ENCODE measurements at places on chromosomes 4 and X.

DNA sequence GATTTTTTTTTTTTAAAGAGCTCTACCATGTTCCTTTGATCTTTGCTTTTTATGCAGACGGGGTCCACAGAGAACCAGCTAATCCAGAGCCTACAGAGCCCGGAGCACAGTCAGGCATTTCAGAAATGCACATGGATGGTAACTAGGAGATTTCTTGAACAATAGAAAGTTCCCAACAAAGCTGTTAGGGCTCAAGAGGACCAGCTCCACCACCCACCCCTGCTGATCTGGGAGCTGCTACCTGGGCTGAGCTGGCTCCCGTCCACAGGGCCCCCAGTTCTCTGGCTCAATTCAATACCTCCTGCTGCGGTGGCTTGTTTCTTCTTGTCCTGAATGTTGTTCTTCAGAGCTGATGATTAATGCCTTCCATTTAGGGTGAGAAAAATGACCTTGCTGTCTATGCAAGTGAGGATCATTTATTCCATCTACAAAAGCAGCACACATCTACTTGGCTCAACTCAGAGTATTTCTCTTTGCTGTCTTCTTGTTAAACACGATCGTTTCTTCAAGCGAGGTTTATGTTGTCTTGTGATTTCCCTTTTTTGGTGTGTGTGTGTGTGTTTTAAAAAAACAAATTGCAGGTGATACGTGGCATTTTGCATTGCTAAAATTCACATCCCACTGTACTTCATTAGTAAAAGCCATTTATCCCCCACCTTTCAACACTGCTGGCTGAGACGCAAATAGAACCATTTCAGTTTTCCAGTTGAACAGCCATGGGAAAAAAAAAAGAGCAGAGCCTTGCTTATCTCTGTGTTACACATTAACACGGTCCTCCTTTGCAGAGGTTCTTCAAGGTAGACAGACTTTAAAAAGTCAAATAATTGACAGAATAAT lies 31.3 kb downstream of the IGFBP7 start:
- DNase-seq: no peak

GRCh38 chr4:75004755-75005668 lies 72.1 kb downstream of the PARM1 start:
- DNase-seq: no peak

GRCh38 chrX:141652286-141652685 lies 46.3 kb downstream of the SPANXD start:
- no peak for DNase-seq

DNA sequence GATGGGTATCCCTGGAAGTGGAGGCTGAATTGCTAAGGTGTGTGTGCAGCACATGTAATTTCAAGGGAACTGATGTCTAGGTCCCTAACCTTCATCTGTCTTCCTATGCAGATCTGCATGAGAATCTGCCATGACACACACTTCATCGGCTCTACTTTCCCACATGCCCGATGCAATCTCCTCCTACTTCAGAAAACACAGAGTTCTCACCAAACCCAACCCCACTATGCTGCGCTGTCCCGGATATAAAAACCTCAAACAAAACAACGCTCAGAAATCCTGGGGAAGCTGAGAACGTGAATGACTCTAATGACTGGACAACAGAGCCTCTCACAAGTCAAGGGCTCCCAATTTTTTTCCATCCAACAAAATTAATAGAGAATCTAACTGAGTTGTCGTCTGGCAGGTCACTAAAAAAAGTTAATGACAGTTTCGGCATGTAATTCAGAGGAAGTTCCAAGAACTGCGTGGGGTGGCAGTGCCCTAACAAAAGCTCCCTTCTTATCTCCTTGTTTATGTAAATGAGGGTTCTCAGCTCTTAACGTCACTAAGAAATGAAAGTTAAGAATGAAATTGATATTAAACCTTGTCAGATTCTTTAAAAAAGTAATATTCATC lies 39.0 kb downstream of the STX18 start:
- DNase-seq: no peak

- DNase-seq: no peak
Observed at GRCh38 chr4:153486281-153487151, 20.4 kb downstream of the TMEM131L start.

GRCh38 chr4:23171976-23172375 lies 479.2 kb downstream of the GBA3 start:
- no peak for DNase-seq

DNA sequence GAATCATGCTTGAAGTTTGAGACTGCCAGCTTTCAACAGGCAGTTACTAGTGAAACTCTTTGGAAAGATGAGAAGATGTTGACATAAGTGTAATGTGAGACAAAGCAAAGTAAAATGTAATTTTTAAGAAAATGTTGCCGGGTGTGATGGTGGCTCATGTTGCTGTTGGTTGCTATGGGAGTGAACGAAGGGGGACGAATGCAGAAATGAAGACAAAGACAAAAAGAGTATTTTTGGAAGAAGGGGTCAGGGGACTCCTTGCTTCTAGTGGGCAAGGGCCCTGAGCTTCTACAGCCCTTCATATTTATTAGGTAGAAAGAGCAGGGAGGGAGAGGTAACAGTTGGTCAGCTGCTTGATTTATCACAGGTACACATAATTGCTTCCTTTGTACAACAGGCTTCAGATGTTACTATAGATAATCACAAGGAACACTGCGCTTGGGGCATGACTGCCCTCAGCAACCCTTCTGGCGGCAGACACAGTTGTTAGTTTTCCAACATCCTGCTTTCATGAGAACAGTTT lies 11.9 kb upstream of the UGDH start:
- no peak for DNase-seq

GRCh38 chr4:181909368-181909767 lies 333.8 kb upstream of the TENM3 start:
- no peak for DNase-seq

DNA sequence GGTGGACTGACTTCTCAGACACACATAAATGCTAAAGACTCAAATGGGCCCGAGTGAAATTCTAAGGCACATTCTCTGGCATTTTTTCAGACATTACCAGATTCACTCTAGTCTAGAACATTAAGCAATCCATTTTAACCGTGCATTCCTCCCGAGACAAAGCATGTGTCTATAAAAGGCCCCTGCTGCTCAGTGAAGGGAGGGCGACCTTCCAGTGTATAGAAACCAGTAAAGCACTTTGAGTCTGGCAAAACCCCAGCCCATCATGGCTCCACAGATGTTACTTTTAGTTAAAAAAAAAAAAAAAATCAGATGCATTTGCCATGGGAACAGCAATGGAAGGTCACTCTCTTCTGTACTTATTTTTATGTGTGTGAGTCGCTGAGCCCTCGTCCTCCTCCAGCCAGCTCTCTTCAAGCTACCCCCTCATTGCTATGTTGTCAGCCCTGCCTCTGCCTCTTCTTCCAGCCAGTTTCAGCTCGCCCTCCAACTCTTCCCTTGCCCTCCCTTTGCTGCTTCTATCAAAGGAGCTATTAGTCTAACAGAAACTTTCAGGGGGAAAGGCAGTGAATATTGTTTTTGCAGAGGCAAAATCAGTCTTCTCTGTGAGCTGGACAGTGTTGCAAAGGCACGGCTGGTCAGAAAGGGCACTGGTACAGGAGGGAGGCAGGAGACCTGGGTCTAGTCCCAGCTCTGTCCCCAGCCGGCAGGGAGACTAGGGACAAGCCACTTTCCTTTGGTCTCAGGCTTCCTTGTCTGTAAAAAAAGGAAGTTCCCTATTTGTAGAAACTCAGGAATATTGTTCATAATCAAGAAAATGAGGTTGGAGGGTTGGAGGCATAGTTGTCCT lies 644.2 kb downstream of the ZNF674 start:
- DNase-seq: no peak

DNA sequence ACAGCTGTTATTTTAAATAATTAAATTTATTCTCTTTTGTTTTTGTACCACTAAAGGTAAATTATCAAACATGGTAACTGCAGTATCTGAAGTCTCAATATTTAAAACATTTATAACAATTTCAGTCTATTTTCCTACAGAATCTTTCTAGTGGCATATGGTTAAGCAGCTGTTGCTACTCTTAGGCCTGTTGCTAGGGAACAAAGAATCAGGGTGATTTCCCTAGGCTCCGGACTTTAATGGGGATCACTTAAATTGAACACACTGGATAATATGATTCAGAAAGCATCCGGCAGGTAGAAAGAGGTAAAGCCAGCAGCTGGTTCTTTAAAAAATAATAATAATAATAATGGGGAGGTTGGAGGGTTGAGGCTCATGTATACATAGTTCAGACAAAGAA lies 17.6 kb downstream of the FBXO8 start:
- DNase-seq: no peak

DNA sequence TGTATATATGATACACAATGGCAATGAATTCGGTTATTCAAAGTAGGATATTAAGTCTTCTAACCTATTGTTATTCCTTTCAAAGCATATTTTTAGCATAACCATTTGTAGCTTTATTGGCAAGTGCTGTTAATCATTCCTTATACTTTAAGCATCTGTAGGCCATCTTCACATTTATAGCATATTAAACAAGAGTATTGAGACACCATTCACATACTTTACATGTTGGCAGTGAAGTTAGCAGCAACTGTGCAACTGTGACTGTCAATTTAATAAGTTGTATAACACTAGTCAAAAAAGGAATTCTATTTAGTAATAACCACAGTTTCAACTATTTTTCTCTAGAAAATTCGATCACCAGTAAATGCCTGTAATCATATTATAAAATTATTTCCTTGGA lies 107.3 kb upstream of the MYOZ2 start:
- DNase-seq: no peak

DNA sequence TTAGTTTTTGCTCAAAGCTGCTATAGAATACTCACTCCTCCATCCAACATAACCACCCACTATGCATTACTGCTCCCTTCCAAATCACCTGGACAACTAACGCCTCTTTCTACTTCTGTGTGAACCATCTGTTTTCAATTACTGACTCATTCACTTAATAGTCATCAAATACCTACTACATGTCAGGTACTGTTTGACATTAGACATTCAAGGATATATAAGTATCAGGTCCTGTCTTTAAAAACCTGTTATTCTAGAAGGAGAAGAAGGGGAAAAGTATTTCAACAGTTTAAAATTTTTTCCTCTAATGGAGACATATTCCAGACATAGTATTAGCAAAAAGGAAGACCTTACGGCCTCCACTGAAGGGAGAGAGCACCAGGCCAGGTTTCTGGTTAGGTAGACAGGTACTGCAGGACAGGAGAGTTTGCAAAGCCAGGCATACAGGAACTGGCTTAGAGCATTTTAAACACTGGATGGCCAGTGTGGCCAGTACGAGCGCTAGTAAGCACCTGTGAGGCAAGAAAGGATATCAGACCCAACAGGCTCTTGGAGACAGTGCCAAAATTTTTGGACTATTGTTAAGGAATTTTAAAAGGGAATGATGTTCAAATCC lies 39.0 kb downstream of the SH3RF1 start:
- DNase-seq: no peak

DNA sequence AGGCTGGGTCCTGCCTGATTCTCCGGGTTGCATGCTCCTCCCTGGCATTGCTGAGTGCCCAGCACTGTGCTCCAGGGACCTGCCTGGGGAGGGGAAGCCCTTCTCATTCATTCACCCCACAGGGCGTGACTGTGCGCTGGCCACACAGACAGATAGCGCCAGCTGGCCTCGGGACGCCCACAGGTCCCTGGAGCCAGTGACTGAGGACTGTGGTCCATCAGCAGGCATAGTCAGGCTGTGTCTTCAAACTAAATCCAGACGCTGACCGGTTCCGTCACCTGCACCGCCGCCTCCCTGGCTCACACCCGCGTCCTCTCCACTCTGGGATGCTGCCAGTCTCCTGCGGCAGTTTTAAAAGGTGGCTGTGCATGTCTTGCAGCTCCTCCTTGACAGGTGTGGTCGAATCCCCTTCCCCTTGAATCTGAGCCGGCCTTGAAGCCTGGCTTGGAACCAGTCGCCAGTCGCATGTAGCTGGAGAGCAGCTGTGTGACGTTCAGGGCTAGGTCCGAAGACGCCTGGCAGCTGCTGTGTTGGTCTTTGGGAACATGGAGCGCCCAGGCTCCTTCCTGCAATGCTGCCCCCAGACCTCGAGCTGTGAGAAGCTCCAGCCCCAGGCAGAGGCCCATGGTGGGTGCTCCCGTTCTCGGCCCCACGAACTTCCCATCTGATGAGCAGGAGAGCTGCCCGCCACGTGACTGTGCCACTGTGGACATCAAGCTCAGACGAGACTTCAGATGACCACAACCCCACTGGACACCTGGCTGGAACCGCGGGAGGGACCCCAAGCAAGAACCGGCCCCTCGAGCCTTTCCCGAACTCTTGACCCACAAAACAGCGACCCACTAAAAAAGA lies 94.1 kb downstream of the ADRA2C start:
- DNase-seq: no peak

GRCh38 chrX:68534691-68535090 lies 35.8 kb downstream of the YIPF6 start:
- DNase-seq: no peak

- no peak for DNase-seq
Observed at GRCh38 chr4:57061395-57061794, 48.8 kb downstream of the IGFBP7 start.

DNA sequence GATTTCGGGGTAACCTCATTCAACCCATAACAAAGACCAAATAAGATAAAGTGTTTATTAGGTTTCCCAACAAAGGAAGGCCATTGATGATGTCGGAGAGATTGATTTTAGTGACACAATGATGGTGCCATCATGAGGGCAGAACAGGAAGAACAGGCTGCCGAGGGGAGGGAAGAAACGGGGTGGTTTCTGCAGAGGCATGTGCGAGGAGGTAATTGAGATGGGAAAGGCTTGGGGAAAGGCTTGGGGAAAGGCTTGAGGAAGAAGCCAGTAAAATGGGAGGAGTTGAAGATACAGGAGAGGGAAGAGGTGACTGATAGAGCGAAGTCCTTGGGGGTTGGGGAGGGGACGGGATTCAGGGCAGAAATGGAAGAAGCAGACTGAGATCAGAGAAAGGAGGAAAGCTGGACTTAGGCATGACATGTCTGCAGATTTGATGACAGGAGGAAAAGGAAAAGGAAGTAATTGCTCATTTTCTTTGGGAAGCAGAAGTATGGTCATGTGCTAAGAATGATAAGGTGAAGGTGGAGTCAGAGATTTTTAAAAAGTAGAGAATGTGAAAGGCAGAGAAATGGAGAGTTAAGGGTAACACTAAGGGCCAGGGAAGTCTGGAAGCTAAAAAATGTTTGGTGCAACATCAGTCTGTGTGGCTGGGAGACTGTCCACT lies 6.0 kb downstream of the HPSE start:
- DNase-seq: no peak

DNA sequence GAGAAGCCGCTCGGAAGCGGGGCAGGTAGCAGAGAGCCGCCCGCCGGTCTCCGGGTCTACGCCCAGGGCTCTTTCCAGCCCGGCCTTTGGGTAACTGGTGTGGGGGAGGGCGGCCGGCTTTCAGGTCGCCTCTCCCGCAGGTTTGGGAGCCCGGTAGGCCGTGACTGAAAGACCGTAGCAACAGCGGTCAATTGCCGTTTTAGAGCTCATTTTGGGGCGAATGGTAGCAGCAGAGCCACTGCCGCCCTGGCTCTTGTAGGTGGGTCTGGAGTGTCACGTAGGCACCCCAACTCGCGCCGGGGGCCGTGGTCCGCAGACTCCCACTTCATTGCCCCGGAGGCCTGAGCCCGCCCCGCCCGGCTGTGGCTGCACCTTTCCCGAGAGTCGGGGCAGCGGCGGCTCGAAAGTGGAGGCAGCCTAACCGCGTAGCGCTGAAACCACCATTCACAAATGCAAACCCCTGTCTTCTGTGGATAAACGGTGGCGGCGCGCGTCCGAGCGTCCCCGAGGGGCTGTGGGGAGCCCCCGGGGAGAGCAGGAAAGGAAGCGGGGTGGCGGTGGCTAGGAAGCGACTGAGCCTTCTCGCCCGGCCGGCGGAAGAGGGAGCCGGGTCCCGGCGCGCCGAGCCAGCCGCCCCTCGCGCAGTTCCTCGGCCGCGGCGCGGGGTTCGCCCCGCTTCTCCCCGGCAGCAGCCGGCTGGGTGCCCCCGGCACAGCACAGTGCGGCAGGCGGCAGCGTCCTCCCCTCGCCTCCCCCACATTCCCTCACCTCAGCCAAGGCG lies 2185.1 kb upstream of the TENM3 start:
- DNase-seq: no peak
